Stimulated activated CD4-positive, alpha-beta T cell treated with anti-CD3 and anti-CD28 coated beads, Interleukin-4, amount 100 ng/mL, for 1 hour (primary cell): ENCODE measurements at places on chromosomes 11 and 22.
A peak's percentile ranks its signal among the peaks of the same experiment; 100 is the strongest.

DNA sequence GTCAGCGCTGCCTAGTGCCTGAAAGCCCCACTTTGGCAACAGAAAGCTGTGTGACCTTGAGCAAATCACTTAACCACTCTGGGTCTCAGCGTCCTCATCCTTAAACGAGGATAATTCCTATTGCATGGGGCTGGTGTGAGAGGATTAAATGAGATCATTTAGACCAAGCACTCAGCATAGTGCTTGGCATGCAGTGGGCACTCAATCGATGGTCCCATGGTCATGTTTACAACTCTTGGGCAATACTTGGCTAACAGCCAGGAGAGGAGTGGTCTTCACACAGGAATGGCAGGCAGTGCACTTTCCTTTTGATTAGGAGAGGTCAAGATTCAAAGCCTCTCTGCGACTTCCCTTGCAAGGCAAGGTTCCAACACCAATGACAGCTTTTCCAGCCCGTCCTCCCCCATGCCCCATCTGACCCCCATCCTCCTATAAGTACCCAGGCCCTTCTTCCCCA, 14.1 kb downstream of the TNKS1BP1 start:
- DNase-seq: no peak

DNA sequence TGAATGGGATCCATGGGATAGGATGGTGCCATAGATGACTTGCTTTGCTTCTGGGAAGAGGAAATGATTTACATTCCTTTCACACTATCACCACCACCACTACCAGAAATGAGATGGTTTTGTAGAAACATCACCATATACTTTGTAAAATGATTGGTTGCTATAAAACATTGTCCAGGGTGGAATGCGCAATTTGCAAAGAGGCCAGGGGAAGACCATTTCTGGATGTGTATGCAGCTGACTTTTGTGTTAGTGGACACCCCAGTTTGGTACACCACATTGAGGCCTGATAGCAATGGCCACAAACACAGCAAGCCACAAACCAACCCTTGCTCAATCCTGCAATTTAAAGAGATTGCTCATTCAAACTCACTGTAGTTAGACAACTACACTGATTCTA, 56.7 kb upstream of the RCN1 start:
- DNase-seq: no peak

- DNase-seq: peak; percentile 9
Observed at GRCh38 chr22:26610072-26610958, 7.5 kb downstream of the CRYBB1 start.

GRCh38 chr11:7435176-7435575, 50.1 kb upstream of the OLFML1 start:
- no peak for DNase-seq

GRCh38 chr11:128297091-128297651, 290.2 kb downstream of the ETS1 start:
- no peak for DNase-seq

DNA sequence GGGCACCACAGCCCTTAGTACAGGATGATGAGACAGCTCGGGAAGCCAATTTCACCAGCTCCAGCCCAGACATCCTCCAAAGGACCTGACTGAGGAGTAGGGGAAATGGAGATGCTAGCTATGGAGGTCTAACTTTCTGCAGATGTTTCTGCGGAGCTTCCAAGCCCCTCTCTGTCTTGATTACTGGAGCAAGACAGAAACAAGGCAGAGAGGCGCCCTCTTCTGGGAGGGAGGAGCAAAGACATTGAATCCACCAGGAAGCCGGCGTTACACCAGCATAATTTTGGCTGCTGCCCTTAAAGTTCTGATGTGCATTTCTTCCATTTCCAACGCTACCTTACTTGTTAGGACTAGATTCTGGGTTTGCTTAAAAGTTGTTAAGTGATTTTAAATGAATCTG, 107.3 kb upstream of the HSD17B12 start:
- no peak for DNase-seq

DNA sequence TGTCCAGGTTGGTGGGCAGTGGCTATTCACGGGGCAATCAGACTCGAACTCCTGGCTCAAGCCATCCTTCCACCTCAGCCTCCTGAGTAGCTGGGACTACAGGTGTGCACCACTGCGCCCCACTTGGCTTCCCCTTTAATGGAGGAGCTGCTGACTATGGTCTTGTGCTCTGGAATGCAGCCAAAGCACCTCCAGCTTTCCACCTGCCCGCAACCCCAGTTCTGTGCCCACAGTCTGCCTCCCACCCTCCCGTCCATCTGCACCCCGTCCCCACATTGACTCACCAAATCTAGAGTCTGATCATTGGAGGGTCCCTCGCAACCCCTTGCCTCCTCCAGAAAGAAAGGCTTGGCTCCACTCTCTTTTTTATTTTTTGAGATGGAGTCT, 41.0 kb downstream of the KCNJ4 start:
- DNase-seq: no peak

DNA sequence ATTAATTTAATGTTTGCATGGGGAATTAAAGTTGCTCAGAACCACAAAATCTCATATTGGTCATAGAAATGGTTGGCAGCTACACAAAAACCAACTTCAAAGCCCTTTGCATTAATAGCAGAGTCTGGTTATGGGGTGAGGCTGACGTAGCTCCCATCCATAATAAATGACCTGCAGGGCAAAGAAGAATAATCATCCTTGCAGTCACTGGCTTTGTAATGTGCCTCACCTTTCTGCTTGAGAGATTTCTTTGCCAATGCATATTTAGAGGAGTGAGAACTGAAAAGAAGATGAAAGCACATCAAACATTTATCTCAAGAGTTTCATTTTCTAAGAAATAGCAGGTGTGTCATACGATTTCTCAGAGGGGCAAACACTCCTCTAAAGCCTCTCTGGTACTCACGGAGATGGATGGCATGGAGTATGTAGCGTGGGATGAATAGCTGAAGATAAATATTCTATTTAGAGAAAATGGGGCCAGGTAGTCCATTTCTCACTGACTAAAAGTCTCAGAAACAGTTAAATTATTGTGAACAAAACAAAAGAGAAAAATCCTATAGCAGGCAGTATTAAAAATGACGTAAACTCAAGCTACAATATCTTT, 1491.9 kb downstream of the FAM181B start:
- DNase-seq: no peak

- no peak for DNase-seq
Observed at GRCh38 chr11:122659676-122660554, 4.4 kb downstream of the UBASH3B start.

- no peak for DNase-seq
Observed at GRCh38 chr11:113006896-113007445, 45.8 kb downstream of the NCAM1 start.

DNA sequence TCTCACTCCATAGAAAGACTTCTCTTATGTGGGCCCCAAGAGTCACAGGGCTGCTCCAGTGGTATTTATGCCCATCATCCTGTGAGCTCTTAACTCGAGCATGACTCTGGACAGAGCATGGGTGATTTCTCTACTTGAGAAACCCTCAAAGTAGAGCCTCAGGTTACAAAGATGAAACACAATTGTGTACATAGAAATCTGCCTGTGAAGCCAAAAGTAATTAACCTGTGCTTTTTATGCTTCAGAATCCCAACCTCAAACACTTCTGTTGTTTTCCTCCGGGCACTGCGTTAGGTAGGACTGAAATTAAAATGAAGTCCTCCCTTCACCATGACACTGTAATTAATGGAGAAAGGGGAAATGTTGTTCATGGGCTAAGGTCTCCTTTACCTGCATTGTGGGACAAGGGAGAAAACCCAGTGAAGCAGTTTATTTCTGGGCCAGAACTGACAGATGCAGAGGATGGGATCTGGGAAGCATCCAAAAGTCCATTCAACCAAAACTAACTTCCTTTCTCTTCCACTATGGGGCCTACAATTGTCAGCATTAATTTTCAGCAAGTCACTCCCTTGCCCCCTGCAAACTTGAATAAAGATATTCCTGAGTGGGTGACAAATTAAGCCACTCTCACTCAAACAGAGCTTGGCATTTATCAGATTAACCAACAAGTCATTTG, 24.1 kb upstream of the POU2AF1 start:
- DNase-seq: no peak
